ENCODE measurements at places on chromosomes 13 and 19.

DNA sequence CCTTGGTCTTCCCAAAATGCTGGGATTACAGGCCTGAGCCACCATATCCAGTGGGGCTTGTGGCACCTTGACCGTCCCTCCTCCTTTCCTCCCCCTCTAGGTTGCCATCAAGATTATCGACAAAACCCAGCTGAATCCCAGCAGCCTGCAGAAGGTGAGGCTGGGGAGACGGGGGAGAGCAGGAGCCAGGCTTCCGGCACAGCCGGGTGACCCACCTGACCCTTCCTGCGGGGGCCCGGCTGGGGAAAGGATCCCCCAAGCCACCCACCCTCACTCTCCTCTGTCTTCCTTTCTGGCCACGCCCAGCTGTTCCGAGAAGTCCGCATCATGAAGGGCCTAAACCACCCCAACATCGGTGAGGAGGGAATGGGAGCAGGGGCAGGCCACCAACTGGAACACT is 11.9 kb downstream of the MARK4 start:
- DNase-seq = no peak

GRCh38 chr19:1807030-1807694 is 4.9 kb downstream of the ATP8B3 start:
- no peak for DNase-seq

DNA sequence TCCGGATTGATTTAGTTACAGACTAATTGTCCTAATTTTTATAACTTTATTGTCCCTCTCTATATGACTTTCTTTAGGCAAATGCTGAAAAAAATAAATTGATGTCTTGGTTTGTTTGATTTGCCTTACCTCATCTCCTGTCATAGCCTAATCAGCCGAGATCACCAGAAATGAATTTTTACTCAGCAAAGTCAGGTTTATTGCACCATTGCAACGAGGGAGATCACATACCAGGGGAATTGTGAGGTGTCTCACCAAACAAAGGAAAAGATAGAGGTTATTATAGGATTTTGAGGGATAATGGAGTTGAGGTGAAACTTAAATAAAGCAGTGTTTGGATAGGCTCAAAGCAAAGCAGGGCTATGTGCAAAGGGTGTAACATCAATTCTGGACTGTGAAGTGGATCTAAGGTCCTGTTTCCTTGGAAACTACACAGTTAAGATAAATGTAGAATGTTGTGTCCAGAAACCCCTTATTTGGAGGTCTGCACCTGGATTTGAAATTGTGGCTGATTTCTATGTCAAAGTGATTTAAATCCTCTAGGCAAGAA is 372.6 kb downstream of the OXGR1 start:
- peak; percentile 81 for DNase-seq

DNA sequence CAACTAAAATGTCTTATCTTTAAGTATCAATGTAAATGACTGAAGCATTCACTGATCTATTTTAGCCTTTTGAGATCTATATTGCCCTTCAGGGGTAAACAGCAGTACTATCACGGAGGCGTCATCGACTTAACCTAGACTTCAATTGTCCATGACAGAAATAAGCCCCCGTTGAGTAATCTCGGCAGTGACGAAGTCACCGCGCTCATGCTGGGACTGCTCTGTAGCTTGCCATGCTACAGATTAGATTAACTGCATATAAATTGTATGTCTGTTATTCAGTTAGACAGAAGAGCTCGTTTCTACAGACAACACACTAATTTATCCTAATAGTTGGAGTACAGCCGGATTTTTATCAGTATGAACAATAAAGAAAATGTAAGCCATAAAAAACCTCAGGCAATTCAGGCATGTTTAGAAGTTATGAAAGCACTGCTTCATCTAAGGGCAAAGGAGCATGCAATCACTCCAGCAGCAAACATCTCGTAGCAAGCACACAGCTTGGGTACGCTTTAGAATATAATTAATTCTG is 56.6 kb downstream of the TUBGCP3 start:
- peak; percentile 11 for DNase-seq

DNA sequence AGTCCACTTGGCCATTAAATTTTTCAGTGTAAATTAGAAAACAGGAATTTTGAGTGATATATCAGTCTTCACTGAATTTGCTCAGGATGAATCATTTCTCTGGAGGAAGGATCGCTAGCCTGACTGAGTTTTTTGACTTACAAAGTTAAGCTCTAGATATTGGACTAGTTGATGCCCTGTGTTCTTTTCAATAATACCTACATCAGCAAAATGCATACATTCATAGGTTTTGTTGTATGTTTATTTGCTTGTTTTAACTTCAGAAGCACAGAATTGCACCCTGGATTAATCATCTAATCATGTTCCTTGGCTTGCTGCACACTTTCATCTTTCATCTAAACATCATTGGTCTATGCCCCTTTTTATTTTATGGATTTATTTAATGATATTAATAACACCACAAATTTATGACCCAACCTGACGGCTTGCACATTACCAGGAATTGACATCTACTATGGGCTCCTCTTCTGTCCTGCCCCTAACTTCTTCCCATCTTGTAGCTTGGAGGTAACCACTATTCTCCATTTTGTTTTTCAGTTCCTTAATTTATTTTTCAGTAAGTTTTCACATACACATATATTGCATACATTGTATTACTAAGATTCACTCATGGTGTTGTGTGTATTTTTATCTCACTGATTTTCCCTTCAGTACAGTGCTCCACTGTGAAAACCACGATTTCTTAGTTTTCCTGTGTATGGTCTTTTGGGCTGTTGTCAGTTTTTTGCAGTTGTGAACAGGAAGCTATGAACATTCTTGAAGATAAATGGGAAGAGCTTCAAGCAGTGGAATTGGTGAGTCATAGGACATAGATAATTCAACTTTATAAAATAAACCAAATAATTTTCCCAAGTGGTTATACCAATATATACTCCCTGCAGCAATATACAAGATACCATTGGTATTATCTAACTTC is 23.3 kb downstream of the COMMD6 start:
- DNase-seq = no peak

DNA sequence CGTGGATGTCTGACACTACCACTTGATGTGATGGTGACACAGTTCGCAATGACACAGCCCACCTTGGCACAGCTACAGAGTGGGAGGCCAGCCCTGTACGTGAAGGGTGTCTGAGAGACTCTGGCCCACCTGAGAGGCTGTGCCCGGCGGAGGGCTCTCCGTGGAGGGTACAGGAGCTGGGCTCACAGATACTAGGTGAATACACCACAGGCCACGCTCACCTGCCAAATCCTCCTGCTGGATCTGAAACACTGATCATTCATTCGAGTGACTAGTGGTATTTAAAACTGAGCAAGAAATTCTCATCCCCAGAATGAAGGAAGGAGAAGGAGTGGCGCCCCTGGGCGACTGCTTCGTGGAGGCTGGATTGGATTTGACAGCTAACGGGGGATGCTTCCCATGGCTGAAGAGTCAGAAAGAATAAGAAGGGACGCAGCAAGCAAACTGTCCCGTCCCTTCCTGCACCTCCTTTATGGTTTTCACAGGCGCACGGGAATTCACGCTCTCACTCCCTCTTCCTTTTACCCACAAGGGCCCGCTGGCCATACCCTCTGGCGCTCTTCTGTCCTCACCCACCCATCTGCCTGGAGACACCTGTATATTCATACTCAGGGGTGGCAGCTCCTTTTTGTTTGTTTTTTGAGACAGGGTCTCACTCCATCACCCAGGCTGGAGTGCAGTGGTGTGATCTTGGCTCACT is 25.0 kb downstream of the CEBPG start:
- DNase-seq = no peak

- peak; percentile 34 for DNase-seq
These were observed 28.0 kb upstream of the KBTBD7 start for GRCh38 chr13:41222259-41222852.

DNA sequence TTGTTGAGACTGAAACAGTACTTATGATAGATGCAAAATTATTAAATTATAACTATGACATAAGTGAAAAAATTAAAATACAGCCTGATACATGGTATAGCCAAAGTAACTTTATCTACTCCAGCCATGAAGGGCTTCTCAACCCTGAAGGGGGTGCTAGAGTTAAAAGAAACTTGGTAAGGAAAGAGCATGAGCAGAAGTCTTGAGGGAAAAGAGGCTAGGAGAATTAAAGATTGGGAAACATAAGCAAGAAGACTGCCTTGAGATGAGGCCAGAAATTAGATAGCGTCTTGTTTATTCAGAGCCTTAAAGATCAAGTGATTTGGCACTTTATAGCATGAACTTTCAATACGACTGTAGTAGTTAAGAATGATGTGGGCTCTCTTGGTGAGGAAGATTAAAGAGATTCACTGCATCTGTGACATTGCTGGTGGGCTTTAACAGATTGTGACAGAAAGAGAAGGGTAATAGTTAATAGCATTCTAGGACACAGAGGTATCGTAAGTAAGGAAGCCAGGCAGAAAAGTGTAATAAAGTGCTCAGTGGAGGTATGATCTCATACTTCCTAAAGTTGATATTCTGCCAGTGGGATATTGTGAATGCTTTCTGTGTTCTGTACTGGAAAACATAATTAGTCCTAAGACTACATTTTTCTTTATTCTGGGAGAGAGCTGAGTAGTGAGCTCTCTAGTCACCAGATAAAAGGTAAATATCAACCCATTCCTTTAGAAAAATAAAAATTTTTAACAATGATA is 385.4 kb upstream of the PRR20A start:
- DNase-seq = no peak

GRCh38 chr19:35534803-35535480 is 1.7 kb downstream of the GAPDHS start:
- no peak for DNase-seq

GRCh38 chr13:84077271-84077670 is 195.0 kb upstream of the SLITRK1 start:
- DNase-seq = no peak

- no peak for DNase-seq
These were observed 4.3 kb upstream of the LRFN3 start for GRCh38 chr19:35931874-35932202.

DNA sequence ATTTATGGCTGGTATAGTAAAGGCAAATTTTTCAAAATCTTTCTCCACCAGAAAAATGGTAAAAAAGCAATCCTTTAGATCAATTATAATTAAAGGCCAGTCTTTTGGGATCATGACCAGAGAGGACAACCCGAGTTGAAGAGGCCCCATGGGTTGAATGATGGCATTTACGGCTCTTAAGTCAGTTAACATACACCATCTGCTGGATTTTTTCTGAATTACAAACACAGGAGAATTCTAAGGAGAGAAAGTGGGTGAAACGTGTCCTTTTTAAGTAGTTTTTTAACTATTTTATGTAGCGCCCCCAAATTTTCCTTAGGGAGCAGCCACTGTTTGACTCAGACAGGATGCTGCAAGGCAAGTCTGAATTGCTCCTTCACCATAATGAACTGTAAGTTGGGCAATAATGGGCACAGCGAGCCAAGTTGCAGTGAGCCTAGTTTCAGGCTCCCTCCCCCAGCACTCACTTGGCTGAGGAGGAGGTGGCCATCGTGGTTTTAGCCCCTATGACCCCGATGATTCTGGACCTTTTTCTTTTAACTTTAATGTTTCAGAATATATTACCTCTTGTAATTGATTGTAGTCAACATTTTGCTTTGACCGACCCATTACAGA is 13.6 kb upstream of the ZNF611 start:
- peak; percentile 5 for DNase-seq
